ENCODE measurements at places on chromosomes 4 and X. TPM values are rescaled to one million over a fixed set of nuclear protein-coding genes. Genes with fewer than 3 reads are reported as not detected.

GRCh38 chr4:126766241-126766640 is 866.5 kb upstream of the INTU start:
- H3K27me3 ChIP-seq = no peaks in the 10 kb centered on the region
- no peaks in the 10 kb centered on the region for H3K4me1 ChIP-seq
- H3K36me3 ChIP-seq = no peaks in the 10 kb centered on the region
- H3K4me3 ChIP-seq = no peak overlapping the region
- no peak for DNase-seq

- H3K4me3 ChIP-seq = no peak overlapping the region
- no peak for DNase-seq
- H3K36me3 ChIP-seq = no peaks in the 10 kb centered on the region
- H3K27me3 ChIP-seq = no peaks in the 10 kb centered on the region
- H3K4me1 ChIP-seq = peaks cover 23% of the 10 kb centered on the region
- H3K27ac ChIP-seq = peak overlapping the region; percentile 7
Measured at GRCh38 chrX:19792412-19792811, 95.0 kb downstream of the SH3KBP1 start.

GRCh38 chrX:121802881-121803412 is 755.5 kb downstream of the GLUD2 start:
- H3K4me3 ChIP-seq = no peak overlapping the region
- H3K27me3 ChIP-seq = no peaks in the 10 kb centered on the region
- H3K27ac ChIP-seq = no peak overlapping the region
- DNase-seq = no peak

- no peak overlapping the region for H3K4me3 ChIP-seq
- H3K27me3 ChIP-seq = no peaks in the 10 kb centered on the region
- no peaks in the 10 kb centered on the region for H3K36me3 ChIP-seq
- no peak for DNase-seq
- peak overlapping the region; percentile 40 for H3K27ac ChIP-seq
Measured at GRCh38 chr4:121199742-121200561, 35.8 kb upstream of the TNIP3 start.

DNA sequence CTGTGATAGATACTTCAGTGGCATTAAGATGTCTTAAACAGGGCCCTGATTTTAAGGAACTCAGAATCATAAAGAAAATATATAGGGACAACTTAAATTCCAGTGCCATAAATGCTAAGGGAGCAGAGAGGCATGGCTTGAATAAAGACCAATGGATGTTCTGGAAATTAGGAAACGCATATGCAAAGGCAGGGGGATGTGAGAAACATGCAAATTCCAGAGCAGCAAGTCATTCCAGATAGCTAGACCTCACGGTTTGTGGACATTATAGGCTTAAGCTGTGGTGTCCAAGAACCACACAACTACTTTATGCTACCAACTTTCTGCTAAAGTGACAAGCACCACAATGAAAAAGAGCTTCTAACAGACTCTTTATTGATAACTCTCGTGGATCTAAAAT is 132.6 kb upstream of the ANK2 start:
- H3K4me1 ChIP-seq = no peaks in the 10 kb centered on the region
- H3K27me3 ChIP-seq = no peaks in the 10 kb centered on the region
- no peak for DNase-seq
- H3K4me3 ChIP-seq = no peak overlapping the region
- H3K27ac ChIP-seq = no peak overlapping the region

GRCh38 chrX:1520350-1520749 is 16.6 kb downstream of the P2RY8 start:
- no peak for DNase-seq
- H3K27ac ChIP-seq = no peak overlapping the region
- H3K4me3 ChIP-seq = no peak overlapping the region
- peaks cover 7% of the 10 kb centered on the region for H3K4me1 ChIP-seq
- H3K36me3 ChIP-seq = no peaks in the 10 kb centered on the region

DNA sequence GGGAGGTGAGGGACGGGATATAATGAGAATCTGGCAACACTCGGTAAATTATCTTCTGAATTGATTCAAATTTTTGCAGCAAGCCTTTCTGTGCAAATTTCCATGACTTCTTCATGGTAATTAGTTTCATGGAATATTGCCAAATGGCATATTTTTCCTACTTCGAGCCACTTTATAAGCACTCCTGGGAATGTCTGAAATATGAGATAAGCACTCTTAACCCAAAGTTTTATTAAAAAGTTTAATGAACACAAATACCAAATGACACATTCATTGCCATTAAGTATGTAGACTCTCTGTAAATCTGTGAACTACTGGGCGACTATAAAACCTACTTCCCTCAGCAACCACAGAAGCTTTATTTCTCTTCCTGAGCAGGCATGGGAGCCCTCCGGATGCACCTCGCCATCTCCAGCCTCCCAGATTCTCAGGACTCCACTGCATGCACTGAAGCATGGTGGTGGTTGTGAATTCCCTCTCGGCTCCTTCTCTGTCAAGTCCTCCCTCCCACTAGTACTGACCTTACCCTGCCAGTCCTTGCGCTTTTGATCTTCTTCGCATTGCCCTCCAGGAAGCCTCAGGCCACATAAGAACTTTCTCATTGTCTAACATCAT is 154.4 kb upstream of the RPL34 start:
- H3K36me3 ChIP-seq = no peaks in the 10 kb centered on the region
- no peaks in the 10 kb centered on the region for H3K4me1 ChIP-seq
- no peak overlapping the region for H3K4me3 ChIP-seq
- H3K27me3 ChIP-seq = no peaks in the 10 kb centered on the region

The CFAP299 gene
- total RNA-seq = not detected

The ADGRA3 gene
- 5.9 TPM for total RNA-seq

DNA sequence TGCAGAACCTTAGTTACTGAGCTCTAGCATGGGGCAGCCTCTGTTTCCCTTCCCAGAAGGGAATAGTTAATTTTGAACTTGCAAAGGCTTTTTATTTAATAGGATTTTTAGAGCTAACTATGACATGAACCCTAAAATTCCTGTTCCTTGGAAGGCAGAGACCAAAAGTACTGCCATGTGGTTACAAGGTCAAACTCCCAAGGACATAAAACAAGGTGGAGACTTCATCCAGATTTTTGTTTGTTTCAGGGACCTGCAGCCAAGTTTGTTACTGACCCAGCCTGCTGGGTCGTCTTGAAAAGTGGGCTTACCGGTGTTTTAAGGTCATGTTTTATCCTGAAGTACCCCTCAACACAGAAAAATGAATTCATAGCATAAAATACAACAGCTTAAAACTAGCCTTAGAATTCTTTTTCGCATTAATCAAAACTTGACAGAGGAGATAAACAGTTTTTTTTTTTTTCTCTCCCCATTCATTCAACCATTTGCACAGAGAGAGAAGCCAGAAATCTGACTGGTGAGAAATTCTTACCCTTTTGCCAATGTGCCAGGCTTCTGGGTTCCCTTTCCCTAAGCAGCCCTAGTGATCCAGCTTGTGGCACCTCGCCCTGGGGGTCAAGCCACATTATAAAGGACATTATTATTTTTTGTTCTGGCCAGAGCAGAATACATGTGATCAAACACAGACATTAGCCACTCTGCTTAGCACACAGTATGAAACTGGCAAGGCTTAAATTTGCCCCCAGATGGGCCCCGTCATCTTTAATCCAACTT is 21.5 kb upstream of the GRPEL1 start:
- DNase-seq = no peak
- peaks cover 12% of the 10 kb centered on the region for H3K27me3 ChIP-seq
- H3K4me3 ChIP-seq = no peak overlapping the region
- no peaks in the 10 kb centered on the region for H3K36me3 ChIP-seq
- H3K4me1 ChIP-seq = no peaks in the 10 kb centered on the region

DNA sequence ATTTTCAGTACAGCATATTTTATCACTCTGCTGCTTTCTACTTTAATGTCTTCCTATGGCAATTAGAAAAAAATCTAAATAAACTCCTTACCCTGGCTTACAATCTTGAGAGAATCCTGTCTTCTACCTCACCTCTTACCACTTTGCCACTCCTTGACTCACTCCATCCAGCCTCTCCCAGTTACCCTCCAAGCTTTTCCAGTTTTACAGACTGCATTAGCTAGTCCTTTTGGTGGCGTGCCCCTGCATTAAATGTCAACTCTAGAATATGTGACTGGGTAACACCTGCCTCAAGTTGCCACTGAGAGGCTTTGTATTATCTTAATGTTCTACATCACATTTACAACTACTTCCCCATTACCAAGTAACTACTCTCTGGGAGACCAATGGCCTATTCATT is 7.5 kb upstream of the CDKL2 start:
- H3K4me3 ChIP-seq = no peak overlapping the region
- H3K4me1 ChIP-seq = no peaks in the 10 kb centered on the region
- no peak for DNase-seq
- H3K36me3 ChIP-seq = no peaks in the 10 kb centered on the region
- no peak overlapping the region for H3K27ac ChIP-seq
- no peaks in the 10 kb centered on the region for H3K27me3 ChIP-seq

DNA sequence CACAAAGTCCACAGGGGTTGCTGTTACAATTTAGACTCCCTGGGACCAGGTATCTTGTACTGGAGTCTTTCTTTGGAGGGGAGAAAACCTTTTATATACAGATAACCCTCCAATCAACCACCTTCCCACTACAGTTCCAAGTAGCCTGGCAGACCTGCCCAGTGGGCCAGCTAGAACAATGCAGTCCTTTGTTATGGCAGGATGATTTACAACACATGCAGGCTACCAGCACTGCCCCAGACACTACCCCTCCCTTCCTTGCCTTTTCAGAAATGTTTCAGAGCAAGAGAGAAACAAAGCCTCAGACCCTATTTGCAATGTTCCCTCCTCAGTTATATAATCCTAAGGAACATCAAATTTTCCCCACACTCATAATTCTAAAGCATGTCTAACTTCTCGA is 11.1 kb downstream of the RASL11B start:
- no peaks in the 10 kb centered on the region for H3K4me1 ChIP-seq
- H3K36me3 ChIP-seq = no peaks in the 10 kb centered on the region
- no peak for DNase-seq
- H3K4me3 ChIP-seq = no peak overlapping the region

- no peak for DNase-seq
- H3K4me3 ChIP-seq = no peak overlapping the region
- H3K27me3 ChIP-seq = no peaks in the 10 kb centered on the region
- no peaks in the 10 kb centered on the region for H3K4me1 ChIP-seq
Measured at GRCh38 chrX:120109378-120109777, 6.3 kb downstream of the RHOXF1 start.

- H3K4me1 ChIP-seq = no peaks in the 10 kb centered on the region
- no peaks in the 10 kb centered on the region for H3K36me3 ChIP-seq
- peaks cover 19% of the 10 kb centered on the region for H3K27me3 ChIP-seq
- H3K4me3 ChIP-seq = no peak overlapping the region
Measured at GRCh38 chr4:183553601-183554345, 48.9 kb downstream of the ING2 start.

- H3K4me3 ChIP-seq = no peak overlapping the region
- no peaks in the 10 kb centered on the region for H3K27me3 ChIP-seq
- H3K36me3 ChIP-seq = no peaks in the 10 kb centered on the region
- no peak for DNase-seq
- H3K4me1 ChIP-seq = no peaks in the 10 kb centered on the region
Measured at GRCh38 chrX:132651421-132652086, 162.7 kb upstream of the MBNL3 start.

The SPANXD gene
- total RNA-seq = not detected
